Activated CD4-positive, alpha-beta T cell treated with anti-CD3 and anti-CD28 coated beads, Interleukin-2, amount 50 U/mL, for 16 hours (primary cell): ENCODE measurements at places on chromosomes 11 and 22.
A peak's percentile ranks its signal among the peaks of the same experiment; 100 is the strongest.

DNA sequence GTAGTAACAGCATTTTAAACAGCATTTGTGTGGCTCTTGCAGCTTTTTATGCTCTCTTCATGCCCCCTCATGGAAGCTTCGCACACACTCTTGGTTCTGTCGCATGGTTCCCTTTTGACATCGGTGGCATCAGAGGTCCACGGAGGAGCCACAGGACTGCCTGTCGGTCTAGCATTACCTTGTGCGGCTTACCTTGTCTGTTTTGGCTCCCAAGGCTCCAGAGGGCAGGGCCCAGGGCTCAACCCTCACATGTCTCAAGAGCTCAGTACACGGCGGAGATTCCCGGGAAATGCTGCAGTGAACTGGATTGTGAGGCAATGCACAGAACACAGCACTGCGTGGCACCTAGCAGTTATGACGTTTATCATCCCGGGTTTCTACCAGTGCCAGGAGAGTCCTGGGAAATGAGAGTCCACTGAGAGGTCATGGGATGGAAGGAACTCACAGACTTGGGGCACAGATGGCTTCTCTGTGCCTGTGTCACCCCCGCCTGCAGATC is 1015.8 kb downstream of the TBC1D22A start:
- DNase-seq = no peak

DNA sequence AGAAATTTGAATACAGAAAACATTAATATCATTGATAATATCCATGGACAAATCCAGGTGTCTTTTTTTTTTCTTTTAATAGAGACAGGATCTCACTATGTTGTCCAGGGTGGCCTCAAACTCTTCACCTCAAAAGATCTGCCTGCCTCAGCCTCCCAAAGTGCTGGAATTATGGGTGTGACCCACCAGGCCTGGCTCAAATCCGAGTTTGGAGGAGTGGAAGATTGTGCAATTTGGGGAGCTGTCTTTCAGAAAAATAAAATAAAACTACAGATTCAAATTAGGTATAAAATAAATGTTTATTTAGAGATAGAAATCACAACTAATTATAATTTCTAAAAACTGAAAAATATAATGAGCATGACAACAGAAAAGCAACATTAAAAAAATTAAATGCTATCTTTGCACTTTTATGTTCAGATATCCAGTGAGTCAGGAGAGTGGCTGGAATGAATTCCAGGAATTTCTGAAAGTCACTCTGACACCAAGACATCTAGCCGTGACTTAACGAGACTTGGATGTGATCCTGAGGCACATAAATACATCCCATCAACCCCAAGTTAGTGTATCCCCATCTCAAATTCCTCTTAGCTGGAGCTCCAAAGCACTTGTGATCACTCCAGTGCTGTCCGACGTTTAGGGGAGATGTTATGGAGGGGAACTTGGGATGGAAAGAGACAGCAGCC is 128.6 kb upstream of the THY1 start:
- DNase-seq = no peak

DNA sequence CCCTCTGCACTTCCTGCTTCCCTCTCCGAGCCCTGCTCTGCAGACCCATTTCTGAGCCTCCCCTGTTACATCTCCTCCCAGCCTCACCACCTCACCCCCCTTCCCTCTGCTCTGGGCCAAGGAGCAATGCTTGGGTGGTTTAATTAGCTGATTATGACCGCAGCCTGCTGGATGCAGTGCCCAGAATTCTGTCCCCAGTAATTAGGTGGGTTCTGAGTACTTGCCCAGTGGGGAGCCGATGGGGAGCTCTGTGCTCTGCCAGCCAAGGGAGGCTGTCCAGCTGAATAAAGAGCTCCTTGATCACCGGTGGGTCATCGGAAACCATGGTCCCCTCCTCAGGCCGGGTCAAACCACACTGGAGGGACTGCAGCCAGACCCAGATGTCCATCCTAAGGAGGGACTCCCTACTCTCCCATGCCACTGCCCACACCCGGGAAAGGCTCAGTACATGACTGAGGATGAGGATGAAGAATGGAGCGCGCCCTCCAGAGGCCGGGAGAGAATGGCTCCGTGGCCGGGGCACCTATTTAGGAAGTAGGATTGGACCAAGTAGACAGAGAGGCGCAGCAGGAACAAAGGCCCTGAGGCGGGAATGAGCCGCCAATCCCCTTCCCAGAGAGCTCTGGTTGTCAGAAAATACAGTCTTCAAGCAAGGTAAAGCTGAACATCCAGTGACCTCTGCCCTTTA is 9.1 kb downstream of the ARRB1 start:
- DNase-seq = no peak

GRCh38 chr11:69664103-69664775 is 10.9 kb downstream of the LTO1 start:
- no peak for DNase-seq

- no peak for DNase-seq
Observed at GRCh38 chr11:12133547-12134235, 23.3 kb downstream of the MICAL2 start.

DNA sequence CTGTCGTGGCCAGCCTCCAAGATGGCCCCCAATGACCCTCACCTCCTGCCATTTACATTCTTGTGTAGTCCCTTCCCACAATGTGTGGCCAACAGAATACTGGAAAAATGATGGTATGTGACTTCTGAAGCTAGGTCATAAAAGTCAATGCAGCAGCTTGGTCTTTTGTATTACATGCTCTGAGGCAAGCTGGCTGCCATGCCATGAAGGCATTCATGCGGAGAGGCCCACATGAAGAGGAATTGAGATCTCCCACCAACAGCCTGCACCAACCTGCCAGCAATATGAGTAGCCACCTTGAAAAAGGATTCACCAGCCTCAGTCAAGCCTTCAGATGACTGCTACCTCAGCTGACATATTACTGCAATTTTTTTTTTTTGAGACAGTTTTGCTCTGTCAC is 4.6 kb downstream of the MRTFA start:
- DNase-seq = no peak

GRCh38 chr22:46171940-46172339 is 21.6 kb downstream of the PPARA start:
- no peak for DNase-seq

GRCh38 chr11:32109138-32109537 is 18.3 kb downstream of the RCN1 start:
- DNase-seq = no peak

- DNase-seq = no peak
Observed at GRCh38 chr11:110096496-110096895, 3.3 kb downstream of the ZC3H12C start.

GRCh38 chr22:25223269-25223850 is 3.9 kb downstream of the CRYBB2 start:
- no peak for DNase-seq

DNA sequence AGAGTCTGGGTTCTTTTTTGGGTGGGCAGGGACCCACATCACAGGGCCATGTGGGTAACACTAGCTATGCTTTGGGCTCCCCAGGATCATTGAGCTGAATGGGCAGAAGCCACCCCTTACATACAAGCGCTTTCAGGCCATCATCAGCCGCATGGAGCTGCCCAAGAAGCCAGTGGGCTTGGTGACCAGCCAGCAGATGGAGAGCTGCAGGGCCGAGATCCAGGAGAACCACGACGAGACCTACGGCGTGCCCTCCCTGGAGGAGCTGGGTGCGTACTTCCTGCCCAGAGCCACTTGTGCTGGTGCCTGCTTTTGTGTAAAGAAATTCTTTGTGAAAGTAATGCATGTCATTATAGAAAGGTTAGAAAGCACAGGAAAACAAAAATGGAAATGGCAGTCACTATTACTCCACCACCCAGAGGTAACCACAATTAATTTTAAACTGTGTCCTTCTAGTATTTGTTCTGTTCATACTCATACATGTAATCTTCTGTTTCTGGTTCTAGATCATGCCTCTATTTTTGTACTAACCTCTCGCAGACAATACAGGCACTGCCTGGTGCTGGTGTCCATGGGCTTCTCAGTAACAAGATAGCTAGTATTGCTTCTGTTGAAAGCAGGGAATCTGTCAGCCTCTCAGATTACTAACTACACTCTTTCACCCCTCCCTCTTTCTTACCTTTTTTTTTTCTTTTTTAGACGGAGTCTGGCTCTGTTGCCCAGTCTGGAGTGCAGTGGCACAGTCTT is 13.7 kb downstream of the CRY2 start:
- no peak for DNase-seq

DNA sequence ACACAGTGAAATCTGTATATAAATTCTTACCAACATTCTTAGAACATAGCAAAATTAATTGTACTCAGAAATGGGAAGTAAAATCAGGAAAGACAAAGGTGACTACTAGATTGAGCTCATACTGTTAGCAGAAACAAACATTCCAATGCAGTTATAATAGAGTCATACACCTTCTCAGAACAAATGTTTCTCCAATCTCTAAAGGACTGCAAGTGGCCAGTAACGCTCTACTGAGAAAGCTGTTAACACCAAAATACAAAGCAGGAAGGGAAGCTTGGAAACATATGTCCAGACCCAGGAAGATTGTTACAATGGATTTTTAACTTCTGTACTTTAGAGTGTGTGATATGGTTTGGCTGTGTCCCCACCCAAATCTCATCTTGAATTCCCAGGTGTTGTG is 341.5 kb downstream of the LARGE1 start:
- no peak for DNase-seq

- peak; percentile 29 for DNase-seq
Observed at GRCh38 chr22:31089160-31090100, 8.3 kb downstream of the SMTN start.

GRCh38 chr11:69337211-69337721 is 43.3 kb downstream of the MYEOV start:
- DNase-seq = peak; percentile 14

DNA sequence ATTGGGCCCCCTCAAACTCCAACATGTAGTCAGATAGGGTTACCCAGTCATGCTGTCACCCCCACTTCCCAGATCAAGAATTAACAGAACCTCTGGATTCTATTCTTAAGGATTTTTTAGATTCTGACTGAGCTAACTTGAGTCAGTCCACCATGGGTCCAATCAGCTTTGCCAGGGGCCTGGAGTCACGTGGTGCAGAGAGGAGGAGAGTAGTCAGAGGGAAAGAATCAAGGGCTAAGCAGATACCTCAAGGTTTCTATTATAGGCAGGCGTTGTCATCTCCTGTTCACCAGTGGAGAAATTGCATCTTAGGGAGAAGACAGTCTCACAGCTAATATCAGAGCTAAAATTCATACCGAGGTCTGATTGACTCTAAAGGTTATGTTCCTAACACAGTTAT is 28.2 kb downstream of the FZD4 start:
- DNase-seq = no peak

DNA sequence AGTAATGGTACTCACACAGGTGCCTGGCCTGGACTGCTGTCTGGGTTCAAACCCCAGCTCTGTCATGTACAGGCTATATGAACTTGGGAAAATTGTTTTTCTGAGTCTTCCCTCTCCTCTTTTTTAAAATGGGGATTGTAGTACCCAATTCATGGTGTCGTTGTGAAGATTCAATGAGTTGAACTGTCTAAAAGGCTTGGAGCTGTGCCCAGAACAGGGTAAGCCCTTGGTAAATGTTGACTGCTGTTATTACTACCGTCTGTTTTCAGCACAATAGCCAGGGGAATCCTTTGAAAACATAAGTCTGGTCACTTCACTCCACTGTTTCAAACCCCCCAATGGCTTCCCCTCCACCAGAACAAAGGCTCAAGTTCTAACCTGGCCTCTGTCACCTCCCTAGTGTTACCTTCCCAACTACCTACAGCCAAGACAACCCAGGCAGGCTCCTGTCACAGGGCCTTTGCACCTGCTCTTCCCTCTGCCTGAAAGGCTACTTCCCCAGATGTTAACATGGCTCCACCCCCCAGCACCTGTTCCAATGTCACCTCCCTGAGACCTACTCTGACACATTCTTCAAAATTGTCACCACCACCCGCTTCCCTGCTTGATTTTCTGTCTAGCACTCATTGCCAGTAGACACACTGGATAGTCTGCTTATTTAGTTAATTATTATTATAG is 152.8 kb downstream of the CHST1 start:
- DNase-seq = no peak

- DNase-seq = no peak
Observed at GRCh38 chr22:35219012-35219411, 38.3 kb upstream of the HMGXB4 start.

- no peak for DNase-seq
Observed at GRCh38 chr11:81030186-81030585, 1589.4 kb upstream of the TENM4 start.

- DNase-seq = no peak
Observed at GRCh38 chr11:79342236-79342635, 98.6 kb downstream of the TENM4 start.

GRCh38 chr11:3156282-3156660 is 8.8 kb downstream of the OSBPL5 start:
- DNase-seq = no peak

DNA sequence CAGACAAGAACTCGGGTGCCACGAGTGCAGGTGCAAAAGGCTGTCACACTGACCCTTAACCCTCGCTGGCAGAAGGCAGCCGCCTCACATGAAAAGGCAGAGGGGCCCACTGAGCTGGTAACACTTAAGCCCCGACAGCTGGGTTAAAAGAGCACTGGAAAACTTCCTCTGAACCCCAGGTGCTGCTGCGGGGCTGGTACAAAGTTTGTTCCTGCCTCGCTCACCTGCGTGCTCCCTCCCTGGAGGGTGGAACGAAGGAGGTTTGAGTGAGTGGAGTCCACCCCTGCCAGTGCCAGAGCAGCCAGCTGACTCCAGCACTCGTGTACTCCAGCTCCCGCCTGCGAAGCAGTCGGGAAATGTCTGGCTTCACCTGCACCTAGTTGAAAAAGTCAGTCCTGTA is 12.6 kb downstream of the SULT4A1 start:
- DNase-seq = no peak

DNA sequence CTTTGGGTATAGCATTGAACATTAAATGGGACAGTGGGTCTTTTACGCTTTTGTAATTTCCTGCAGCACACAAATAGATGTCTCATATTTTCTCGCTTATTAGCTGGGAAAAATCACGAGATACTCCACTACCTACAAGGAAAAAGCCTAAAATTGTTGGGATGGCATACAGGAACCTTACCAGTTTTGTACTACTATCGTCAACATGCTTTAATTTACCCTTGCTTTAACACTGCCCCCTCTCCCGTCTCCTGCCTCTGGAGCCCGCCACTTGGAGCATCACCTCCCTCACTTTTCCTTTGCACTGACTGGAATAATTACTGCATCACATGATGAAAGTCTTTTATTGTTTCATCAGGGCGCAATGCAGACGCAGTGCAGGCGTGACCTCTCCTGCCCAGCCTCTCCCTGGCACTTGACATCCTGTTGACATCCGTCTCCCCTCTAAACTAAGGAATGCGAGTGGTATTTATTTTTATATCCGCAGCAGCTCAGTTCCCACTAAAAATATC is 1.0 kb upstream of the FNBP4 start:
- DNase-seq = peak; percentile 46

GRCh38 chr11:72812604-72812966 is 1.6 kb upstream of the ATG16L2 start:
- DNase-seq = no peak

- DNase-seq = no peak
Observed at GRCh38 chr11:70305501-70305900, 35.0 kb downstream of the PPFIA1 start.
